8988T (cell line): ENCODE measurements at places on chromosomes 5 and 9.

- DNase-seq, result no peak
These were observed 94.6 kb downstream of the ALDH1A1 start for GRCh38 chr9:72858089-72858912.

- DNase-seq, result no peak
These were observed 194.0 kb downstream of the PDZD2 start for GRCh38 chr5:31832966-31833365.

DNA sequence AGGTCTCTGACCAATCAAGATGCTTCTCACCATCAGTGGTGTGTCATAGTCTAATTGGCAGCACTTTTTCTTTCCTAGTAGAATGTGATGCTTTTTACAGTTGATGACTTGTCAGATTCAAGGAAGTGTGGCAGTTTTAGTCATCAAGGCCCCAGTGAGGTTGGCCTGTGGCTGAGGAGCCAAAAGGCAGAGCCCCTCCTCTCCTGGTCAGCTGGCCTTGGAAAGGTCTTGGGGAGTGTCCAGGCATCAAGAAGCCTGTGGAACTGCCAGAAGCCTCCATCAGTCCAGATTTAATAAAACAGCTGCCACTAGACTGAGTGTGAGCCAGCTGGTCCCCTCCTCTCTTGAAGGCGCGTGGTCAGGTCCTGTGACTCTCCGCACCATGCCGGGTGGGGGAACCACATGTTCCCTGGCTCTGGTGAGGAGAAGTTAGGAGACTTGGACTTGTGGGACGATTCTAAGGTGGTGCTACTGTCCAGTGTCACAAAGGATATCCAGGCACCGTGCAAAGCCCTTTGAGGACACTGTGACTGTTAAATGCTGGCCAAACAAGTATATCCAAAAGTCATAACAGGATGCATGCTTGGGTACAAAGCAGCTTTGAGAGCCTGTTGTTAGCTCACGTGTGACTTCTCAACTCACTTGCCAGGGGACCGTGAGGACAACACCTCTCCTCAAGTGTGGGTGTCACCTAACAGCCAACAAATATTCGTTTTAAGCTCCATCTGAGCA is 6.1 kb upstream of the ANGPTL2 start:
- no peak for DNase-seq

GRCh38 chr9:21634951-21635350 is 152.8 kb upstream of the IFNE start:
- DNase-seq, result no peak

DNA sequence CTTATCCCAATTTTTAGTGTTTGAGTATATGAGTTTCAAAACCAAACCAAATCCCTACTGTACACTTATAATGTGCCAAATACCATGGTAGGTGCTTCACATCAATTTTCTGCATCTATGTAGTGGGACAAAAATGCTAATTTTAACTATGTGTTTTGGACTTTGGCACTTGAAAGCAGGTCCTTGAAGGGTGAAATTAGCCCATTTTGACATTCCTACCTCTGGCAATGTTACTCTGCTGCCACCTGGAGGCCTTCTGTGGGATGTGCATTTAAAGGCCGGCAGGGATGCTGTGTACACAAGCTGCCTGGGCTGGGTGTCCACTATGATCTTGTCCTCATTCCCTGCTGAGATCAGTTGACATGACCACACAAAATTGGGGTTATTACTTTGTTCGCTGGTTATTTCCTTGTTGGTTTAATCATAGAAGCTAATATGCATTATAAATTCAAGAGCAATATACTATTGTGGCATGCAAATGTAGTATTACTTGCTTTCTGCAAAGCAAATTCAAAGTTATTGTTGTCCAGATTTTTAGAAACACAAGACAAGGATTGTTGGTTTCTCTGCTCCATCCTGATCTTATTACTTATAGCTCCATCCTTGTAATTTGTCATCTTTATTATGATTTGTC is 166.8 kb downstream of the ARHGEF28 start:
- DNase-seq, result no peak

GRCh38 chr5:67037171-67037570 is 159.4 kb downstream of the CD180 start:
- DNase-seq, result no peak

DNA sequence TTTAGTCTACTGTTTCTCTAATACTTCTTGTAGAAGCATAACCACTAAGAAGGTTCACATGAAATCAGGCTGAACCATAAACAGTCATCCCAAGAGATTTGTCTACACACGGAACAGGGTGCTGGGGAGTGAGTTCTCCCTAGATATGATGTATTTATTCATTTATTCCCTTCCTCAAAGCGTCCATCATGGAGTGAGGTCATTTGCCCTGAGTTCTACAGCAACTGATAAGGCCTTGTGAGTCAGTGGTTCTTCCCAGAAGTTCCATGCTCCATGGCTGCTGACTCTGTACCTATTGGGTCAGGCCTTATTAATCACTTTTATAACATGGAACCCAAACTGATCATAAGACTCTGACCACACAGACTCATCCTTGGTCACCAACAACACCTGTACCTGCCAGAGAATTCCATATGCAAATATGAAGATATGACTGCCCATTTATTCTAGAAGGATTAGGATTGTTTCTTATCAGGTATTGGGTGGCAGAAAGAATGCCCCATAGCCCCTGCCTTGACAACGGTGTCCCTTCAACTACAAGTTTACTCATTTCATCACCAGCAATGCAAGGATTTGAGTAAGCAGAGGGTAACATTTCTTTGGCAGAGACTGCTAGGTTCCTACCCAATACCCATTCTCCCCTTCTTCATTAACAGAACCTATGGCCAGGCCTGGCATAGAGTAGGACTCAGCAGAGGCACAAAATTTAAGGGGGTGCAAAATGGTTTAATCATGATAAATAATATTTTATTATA is 118.1 kb downstream of the LHFPL2 start:
- DNase-seq, result no peak

- DNase-seq, result no peak
These were observed 533.3 kb upstream of the DMAC1 start for GRCh38 chr9:8332871-8333270.
